Kasumi-1 (cell line): ENCODE measurements at places on chromosomes 12 and 14.

- no peak for DNase-seq
Observed at GRCh38 chr12:108709697-108710096, 21.6 kb downstream of the CORO1C start.

- no peak for DNase-seq
Observed at GRCh38 chr12:124904306-124905098, 9.9 kb downstream of the UBC start.

- DNase-seq, result no peak
Observed at GRCh38 chr14:86613126-86613525, 1083.2 kb downstream of the FLRT2 start.

DNA sequence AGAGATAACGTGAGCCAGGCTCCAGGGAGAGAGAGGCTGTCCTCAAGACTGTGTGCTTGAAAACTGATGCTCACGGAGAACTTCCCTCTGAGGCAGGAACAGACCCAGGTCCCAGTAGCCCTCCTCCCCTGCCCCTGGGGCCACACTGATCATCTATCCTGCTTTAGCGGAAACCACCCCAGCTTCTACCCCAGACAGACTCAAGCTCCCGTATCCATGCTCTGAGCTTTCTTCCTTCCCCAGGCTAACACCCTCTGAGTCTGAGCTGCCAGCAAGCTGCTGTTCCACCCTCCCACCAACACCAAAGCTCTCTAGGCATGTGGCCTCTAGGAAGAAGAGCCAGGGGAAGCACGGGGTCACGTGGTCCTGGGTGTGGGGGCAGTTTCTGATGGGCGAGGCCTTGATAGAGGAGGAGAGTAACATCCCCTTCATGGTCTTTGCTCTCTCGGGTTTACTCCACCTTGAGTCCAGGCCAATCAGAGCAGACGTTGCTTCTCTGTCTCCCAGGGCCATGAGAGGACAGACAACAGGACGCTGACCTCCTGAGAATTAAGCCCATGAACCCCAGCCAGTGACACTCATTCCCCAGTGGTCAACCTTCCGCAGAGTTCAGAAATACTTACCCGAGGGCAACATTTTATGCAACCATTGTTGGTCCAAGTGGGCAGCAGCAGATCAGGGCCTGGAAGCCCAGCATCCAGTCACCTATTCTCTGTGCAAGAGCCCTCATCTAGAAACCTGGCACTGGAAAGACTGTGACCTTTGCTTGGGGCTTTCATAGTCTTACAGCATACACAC is 1.4 kb downstream of the PCK2 start:
- DNase-seq, result peak; percentile 79

DNA sequence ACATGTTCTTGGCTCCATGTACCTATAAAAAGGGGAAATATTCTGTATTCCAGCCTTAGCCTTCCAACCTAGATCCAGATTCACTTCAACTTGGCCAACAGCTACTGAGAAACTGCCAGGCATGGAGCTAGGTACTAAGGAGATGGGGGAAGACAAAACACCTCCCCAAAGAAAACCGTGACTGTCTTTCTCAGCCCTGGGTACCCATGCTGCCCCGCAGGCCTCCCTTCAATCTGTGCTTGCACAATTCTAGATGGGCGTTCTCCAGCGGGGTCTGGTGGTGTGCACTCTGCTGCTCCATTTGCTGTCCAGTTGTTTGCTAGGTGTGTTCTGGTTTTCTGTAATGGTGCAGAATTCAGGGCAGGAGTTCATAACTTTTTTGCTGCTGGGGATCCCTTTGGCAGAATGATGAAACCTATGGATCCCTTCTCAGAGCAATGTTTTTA is 817 bp upstream of the KRT4 start:
- no peak for DNase-seq
